Vagina (tissue), 2 donors: ENCODE measurements at places on chromosomes 5 and 9.

DNA sequence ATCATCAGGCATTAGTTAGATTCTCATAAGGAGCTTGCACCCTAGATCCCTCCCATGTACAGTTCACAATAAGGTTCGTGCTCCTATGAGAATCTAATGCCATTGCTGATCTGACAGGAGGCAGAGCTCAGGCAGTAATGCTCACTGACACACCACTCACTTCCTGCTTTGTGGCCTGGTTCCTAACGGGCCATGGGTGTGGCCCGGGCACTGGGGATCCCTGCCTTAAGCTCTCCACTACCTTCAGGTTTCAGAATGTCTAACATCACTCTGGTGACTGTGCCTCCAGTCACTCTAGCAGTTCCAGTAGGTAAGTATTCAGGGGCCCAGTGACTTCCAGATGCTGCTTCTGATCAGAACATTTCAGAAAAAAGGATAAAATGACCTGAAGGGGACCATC is 152.4 kb downstream of the LRRC70 start:
- no peak for DNase-seq

- DNase-seq: no peak
Observed at GRCh38 chr9:99811172-99811571, 10.5 kb upstream of the NR4A3 start.

- no peak for DNase-seq
Observed at GRCh38 chr9:8779478-8779877, 979.9 kb upstream of the DMAC1 start.

GRCh38 chr5:161301586-161301985 is 244.9 kb downstream of the GABRB2 start:
- no peak for DNase-seq

GRCh38 chr5:173293817-173294672 is 34.2 kb downstream of the STC2 start:
- no peak for DNase-seq

DNA sequence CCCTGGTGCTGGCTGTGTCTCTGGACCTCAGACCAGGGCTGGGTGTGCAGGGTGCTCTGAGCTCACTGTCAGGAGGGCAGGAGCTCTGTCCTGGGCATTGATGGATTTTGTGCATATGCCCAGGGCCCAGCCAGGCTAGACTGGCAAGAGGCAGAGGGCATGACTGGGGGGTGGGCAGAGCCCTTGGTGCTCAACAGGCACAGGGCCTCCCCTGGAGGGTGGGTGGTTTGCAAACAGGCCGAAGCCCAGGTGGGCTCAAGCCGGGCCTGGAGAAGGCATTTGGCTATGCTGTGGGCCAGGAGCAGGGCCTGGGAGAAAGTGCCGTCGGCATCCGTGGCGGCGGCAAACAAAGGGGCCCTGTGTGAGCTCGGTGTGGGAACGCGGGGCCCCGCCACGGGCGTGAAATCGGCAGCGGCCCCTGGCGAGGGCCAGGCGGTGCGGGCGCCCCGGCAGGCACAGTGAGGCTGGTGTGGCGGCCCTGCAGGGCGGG is 1.9 kb upstream of the NRARP start:
- DNase-seq: no peak

DNA sequence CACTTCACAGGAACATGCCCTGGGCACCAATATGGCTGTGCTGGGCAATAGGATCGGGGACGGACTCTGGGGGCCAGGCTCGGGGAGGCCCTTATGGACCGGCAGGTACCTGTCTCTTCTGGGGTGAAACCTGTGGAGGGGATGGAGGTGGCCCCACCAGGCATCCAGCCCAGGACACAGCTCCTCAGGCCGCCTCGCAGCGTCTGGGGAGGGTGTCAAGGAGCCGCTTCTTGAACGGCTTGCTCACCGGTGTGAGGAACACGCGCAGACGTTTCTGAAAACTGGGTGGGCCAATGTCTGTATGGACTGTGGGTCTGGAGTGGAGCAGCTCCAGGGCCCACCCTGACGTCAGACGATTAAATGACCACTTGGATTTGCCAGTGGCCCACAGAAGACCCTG is 45.8 kb downstream of the PLEKHG4B start:
- no peak for DNase-seq

- no peak for DNase-seq
Observed at GRCh38 chr9:34254141-34254913, 74.7 kb downstream of the KIF24 start.

- no peak for DNase-seq
Observed at GRCh38 chr5:124536333-124536732, 210.1 kb downstream of the ZNF608 start.

GRCh38 chr9:98255061-98255577 is 330 bp downstream of the TBC1D2 start:
- no peak for DNase-seq

DNA sequence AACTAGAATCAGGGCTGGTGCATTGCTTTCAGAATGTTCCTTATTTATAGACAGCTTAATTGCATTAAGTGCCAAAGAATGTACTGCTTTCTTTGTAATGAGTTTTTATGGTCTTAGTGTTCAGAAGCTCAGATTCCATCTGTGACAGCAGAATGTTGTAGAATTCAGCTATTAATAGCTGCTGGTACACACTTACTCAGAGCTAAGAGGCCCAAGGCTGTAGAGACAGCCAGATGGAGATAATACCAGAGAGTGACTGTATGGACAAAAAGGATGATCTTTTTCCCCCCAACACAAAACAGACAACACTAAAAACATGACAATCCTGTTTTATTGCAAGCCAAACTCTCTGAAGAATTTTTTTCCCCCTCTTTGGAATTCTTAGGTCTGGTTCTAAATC is 50.2 kb downstream of the PPP2R2B start:
- no peak for DNase-seq

- DNase-seq: no peak
Observed at GRCh38 chr9:120603591-120603990, 23.6 kb upstream of the CDK5RAP2 start.
